Myocyte (in vitro differentiated cells): ENCODE measurements at places on chromosomes 13 and 19.

- DNase-seq = no peak
These were observed 529.0 kb downstream of the MYO16 start for GRCh38 chr13:109158383-109158782.

- DNase-seq = no peak
These were observed 3.1 kb upstream of the TNFSF13B start for GRCh38 chr13:108266321-108266990.

DNA sequence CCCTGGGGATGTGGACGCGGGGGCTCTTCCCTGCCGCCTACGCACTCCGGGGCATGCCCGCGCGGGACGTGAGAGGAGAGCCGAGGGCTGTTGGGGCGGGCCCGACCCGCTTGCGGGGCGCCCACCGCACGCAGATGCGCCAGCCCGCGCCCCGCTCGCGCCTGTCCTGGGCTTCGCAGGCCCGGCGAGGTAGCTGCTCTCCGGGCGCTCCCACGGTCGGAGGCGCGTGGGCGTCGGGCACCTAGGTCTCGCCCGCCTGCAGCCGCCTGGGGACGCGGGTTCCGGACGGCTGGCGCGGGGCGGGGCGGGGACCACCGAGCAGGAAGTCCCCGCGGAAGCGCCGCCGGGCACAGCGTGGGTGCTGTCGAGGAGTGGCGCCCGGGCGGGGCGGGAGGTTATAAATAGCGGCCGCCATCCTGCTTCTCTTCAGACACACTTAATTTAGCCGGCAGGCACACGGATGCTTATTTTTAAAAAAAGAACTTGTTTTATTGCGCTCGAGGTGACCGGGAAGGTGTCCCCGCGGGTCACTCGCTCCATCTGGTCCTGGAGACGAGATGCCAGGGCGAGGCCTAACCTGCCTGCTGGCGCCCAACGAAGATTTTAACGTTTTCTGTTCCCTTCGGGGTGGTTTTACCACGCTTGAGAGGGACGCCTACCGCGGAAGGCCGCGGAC lies 561 bp upstream of the GJA3 start:
- DNase-seq = no peak

- DNase-seq = no peak
These were observed 472.1 kb upstream of the TSHZ3 start for GRCh38 chr19:31821346-31821745.

DNA sequence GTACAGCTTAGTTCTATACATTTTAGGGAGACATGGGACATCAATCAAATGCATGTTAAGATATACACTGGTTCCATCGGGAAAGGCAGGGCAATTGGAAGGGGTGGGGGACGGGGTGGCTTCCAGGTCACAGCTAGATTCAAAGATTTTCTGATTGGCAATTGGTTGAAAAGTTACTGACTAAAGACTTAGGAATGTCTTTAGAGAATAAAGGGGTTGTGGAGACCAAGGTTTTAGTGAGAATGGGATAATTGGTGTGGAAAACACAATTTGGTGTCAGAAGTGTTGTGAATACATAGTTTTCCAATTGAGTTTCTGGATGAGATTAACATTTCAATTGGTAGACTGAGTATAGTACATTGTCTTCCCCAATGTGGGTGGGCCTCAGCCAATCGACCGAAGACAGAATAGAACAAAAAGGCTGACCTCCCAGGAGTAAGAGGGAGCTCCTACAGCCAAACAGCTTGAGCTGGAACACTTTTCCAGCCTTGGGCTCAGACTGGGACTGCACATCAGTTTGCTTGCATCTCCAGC lies 988 bp upstream of the CCDC169 start:
- peak; percentile 24 for DNase-seq

- peak; percentile 96 for DNase-seq
These were observed 2.5 kb downstream of the DBP start for GRCh38 chr19:48634424-48635262.

DNA sequence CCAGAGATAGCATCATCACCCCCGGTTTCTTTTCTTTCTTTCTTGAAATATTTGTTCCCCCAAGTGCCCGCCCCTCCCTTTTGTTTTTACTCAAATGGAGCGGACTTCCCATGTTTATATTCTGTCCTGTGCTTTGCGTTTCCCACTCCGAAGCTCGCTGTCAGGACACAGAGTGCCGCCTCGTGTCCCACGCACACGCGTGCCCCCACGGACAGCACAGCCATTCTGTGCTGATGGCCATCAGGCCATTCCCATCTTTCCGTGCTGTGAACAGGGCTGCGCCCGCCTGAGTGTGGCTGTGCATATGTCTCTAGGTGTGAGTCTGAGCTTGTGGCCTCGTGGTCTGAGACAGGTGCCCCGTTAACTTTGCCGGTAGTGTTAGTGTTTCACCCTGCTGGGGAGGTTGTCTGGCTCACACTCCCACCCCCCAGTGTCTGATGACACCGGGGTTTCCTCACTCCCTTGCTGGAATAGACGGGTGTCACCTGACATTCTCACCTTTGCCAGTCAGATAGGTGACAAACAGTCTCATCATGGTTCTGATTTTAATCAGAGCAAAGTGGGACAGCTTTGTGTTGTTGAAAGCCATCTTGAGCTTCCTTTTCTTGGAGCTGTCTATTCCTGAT lies 6.9 kb downstream of the PAK4 start:
- no peak for DNase-seq

DNA sequence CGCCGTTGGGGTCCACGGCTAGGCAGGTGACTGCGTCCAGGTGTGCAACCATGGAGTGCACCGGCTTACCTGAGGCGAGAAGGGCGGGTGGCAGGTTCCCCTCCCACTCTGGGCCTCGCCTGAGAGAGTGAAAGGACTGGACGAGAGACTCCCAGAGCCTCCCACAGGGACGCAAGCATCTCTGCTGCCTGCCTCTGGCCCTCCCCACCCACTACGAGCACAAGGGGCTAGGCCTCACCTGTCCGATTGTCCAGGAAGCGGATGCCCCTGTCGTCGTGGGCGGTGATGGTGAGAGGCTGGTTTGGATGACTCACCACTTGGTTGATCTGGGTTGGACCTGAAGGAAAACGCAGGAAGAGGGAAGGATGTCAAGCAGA lies 5.1 kb upstream of the PRKD2 start:
- no peak for DNase-seq

DNA sequence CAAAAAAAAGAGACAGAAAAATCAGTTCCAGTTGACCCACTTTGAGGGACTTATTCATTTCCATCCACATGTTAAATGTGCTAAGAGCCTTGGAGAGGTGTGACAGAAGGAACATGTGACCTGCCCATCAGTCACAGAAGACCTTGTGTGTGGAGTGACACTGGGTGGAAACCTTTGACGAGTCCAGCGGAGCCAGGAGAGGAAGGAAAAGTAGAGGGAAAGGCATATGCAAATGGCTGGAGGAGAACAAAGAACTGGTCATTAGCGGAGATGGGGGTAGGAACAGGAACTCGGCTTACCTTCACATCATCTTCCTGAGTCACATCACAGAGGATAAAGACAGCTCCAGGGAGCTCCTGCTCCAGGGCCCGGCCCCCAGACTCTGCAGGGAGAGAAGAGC lies 2.3 kb downstream of the HSD17B14 start:
- DNase-seq = no peak

DNA sequence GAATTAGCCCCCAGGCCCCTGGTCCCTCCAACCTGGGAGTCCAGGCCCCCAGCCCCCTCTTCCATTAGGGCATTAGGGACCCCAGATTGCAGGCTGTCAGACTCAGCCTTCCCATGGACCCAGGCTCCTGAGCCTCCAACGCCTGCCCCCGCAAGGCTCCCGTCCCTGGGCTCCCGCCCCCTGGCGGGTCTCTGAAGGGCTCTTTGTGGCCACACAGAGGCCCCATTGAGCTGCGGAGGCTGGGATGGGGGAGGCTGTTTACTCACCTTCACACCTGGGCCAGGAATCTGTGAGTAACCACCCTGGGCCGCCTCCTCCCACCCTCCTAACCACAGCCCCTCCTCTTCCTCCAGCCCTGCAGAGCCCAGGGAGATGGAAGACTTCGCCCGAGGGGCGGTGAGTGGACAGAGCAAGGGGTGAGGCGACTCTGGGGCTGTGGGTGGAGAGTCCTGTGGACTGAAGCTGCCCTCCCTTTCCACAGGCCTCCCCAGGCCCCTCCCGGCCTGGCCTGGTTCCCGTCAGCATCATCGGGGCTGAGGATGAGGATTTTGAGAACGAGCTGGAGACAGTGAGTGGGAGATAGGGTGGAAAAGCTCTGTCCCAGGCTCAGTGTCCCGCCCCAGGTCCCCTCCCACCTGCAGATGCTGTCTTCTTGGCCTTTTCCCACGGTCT lies 4.9 kb downstream of the ARHGEF1 start:
- DNase-seq = no peak

DNA sequence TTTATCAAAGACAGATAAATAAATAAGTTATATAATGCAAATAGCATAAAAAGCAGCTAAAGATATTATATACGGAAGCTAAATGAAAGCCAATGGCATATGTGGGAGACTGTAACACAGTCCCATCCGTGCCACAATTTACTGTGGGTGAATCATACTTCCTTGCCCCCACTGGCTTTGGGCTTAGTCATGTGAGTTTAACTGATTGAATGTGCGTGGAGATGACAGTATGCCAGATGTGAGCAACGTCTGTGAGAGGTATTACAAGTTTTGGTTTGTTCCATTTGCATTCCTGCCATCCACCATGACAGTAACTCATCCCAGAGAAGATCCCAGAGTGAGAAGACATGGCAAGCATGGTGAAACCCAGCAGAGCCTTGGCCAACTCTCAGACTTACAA lies 340.0 kb downstream of the SUCLA2 start:
- DNase-seq = no peak

DNA sequence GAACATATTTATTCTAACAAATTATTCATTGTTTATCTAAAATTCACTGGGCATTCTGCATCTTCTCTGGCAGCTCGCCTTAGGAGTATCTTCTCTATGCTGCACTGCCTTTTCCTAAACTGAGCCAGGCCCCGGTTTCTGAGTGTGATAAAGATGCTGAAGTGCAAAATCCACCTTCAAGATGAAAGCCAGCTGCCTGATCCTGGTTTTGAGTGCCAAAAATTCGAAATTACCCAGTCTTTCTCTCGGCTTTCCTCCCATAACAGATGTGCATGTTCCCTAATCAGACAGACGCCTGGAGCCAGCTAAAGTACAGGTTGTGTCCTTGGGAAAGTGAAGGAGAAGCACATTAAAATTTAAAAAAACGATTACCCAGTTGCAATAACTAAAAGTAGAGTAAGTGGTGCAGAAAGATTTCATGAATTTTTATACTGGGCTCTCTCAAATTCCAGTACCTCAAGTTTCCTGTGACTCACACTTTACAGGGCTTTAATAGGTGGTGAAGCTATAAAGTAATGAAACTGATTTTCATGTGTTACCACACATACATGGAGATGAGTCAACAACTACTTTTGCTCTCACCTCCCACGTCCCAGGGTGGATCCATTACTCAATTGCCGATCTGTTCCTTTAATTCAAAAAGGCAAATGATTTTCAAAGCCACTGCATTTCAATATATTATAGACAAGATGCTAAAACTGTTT lies 65.0 kb upstream of the GTF2F2 start:
- peak; percentile 84 for DNase-seq
